Stimulated activated CD8-positive, alpha-beta memory T cell treated with anti-CD3 and anti-CD28 coated beads, Interleukin-7, amount 100 ng/mL, for 48 hours (primary cell): ENCODE measurements at places on chromosomes 11 and 22.

- peak; percentile 96 for DNase-seq
Measured at GRCh38 chr11:67507864-67508485, at the start of gene CDK2AP2. CDK2AP2 (minus strand) TSS chr11:67508162; CDS start chr11:67508082, 80 bp downstream.

DNA sequence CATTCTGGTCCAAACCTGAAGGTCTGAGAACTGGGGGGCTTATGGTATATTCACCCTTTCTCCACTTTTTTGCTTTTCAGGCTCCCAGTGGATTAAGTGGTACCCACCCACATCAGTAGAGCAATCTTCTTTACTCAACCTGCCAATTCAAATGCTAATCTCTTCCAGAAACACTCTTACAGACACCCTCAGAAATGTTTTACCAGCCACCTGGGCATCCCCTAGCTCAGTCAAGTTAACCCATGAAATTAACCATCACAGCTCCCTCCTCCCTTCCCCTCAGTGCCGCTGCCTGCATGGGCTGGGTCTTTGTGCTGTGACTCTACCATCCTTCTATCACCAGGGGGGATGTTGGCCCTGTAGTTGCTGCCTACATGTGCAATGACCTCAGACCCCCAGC lies 398.7 kb downstream of the BUD13 start:
- DNase-seq: no peak

- DNase-seq: no peak
Measured at GRCh38 chr22:50475652-50476002, 792 bp upstream of the SBF1 start.

- DNase-seq: no peak
Measured at GRCh38 chr11:45285930-45286632, at the start of gene SYT13. SYT13 (minus strand) TSS chr11:45286341; CDS start chr11:45286207, 134 bp downstream.

- no peak for DNase-seq
Measured at GRCh38 chr11:65132238-65132987, 1.9 kb downstream of the SYVN1 start.

DNA sequence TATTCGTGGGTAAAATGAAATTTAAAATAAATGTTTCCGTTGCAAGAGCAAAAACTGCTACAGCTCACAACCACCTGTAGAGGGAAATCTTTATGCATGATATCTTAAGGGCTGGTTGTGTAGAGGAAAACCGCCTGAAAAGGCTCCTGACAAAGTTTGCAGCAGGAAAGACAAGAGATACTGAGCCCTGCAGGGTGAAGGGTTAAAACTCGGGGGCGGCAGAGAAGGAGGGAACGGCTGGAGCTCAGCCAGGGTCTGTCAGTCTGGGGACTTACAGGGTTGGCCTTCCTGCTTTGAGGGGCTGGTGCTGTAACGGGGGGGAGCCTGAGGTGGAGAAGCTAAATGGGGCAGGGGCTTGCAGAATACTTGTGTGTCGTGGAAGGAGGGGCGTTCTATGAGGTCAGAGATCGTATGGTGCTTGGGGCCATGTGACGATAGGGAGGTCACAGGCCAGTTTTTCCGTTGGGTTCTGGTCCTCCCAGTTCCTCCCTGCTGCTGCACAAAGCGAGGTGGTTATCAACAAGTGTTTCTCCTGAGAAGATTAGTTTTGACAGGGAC lies 122.9 kb upstream of the HSD17B12 start:
- DNase-seq: no peak
